ENCODE measurements at places on chromosomes 1 and 21. TPM values are rescaled to one million over a fixed set of nuclear protein-coding genes. Genes with fewer than 3 reads are reported as not detected.

The ARHGAP30 gene
- polyA plus RNA-seq, result 2.0 TPM

DNA sequence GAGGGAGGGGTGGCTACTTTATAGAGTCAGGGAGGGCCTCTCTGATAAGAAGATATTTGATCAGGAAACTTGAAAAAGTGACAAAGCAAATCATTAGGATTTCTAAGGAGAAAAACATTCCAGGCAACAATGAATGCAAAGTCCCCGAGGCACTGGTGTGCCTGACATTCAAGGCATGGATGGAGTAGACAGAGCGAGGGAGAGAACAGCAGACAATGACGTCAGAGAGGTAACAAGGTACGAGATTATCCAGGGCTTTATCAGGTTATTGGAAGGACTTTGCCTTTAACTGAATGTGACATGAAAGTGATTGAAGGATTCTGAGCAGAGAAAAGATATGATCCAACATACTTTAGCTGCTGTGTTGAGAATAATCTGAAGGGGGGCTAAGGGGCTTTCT lies 72.4 kb upstream of the GNG4 start:
- no peak for DNase-seq

DNA sequence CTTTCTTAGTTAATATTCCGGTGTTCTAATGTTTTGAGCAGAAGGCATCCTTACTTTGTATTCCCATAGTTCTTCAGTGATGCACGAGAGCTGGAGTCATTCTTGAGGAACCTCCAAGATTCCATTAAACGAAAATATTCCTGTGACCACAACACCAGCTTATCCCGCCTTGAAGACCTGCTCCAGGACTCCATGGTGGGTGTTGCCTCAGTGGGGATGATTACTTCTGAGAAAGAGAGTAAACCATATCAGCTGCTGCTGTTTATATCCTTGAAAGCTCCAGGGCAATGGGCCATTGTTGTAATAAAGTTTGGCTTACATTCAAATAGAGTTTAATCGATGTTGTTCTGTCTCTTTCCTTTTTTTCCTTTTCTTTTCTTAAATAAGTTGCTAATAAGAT lies 93.1 kb downstream of the MACF1 start:
- DNase-seq, result no peak

DNA sequence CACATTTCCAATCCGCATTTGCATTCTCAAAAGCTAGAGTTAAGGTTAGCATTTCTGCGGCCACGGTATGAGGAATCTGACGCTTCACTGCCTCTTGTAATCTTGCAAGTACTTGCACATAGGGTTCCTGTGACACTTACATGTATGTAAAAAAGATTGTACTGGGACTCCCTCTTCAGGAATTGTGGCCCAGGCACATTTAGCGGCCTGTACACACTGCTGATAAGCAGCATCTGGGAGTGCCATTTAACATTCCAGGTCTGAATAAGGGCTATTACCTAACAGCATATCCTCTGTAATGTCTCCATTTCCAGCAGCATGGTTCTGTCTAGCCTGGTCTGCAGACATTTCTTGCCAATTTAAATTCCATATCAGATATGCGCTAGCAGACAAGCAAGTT lies 75.7 kb downstream of the AXDND1 start:
- no peak for DNase-seq
